ENCODE measurements at places on chromosomes 5 and 9.

DNA sequence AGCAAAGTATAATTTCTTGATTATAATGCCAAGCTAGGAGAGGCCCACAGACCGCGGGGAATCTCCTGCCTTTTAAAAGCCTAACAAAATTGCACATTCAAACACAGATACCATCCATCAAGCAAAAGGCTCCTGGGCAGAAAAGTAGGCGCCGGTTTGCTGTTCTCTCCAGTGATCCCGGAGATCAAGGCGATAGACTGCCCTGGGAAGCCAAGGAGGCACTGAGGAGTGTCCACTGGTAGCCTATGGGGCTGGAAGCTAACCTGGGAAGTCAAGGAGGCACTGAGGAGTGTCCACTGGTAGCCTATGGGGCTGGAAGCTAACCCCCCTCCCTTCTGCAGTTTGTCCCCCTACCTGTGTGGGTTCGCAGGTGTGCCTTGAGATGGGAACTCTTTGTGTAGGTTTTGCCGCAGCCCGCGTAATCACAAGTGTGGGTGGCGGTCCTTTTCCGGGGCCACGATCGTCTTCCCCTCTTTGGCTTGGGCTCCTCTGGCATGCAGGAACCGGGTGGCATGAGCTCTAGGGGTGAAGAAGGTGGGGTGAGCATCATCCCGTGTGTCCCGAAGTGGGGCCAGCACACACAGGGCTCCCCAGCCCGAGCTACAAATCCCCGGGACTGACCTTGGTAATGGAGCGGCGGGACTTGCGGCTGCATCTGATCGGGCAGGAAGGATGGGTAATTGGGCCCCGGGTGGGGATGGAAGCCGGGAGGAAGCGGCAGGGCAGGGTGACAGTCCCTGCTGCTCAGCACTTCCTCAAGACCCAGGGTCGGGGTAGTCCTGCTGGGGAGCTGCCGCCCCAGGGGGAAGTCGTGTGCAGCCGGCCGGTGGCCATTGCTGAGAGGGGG is 2.7 kb downstream of the KLF4 start:
- DNase-seq, result no peak

- no peak for DNase-seq
Measured at GRCh38 chr5:111641533-111642233, 115.3 kb downstream of the NREP start.

DNA sequence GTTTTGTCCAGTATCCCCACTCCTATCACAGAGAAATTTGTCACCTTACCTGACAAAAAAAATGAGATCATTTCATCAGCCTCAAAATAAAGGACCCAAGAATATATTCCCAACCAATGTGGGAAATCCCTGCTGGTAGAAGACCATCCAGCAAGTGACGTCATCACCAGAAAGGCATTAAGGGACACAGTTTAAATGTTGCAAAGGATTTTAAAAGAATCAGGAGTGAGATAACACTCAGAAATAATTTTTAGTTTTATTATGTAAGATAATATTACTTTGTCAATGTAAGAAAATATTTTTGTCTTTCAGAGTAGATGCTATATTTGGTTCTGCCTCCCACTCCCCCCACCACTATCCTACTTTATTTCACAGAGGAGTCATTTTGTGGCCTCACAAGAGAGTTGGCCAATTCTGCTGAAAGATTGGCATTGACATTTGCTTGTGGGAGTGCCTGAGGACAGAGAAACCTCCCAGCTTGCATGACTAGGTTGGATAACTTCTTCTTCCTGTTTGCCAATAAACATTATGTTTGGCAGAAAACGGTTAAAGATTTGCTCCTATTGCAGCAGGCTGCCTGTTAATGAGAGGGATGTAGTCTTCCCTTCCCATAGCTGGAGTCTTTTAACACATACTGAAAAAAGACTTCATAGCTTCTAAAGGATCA is 288.6 kb upstream of the DAB2 start:
- no peak for DNase-seq

DNA sequence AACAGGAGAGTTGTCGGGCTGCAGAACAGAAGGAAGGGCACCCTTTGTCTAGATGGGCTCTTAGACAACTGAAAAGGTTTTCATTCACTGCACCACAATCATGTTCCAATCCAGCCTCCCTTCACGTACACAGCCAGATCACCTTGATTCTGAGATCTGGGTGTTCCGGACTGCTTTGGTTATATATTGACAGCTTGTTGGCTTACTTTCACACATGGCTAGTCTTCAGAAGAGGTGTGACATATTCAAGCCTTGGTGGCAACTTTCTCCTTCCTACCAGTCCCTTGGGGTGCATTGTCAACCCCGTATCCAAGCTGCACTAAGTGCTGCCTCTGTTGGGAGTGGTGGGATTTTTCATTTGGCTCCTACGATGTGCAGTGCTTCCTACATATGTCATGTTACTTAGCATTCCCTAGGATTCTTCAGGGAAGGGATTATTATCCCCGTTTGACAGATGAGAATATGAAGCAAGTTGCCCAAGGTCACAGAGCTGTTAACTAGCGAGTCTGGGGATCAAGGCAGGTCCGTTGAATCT is 100.6 kb downstream of the LIFR start:
- DNase-seq, result no peak

- no peak for DNase-seq
Measured at GRCh38 chr5:119037496-119038215, 33.2 kb upstream of the DMXL1 start.

DNA sequence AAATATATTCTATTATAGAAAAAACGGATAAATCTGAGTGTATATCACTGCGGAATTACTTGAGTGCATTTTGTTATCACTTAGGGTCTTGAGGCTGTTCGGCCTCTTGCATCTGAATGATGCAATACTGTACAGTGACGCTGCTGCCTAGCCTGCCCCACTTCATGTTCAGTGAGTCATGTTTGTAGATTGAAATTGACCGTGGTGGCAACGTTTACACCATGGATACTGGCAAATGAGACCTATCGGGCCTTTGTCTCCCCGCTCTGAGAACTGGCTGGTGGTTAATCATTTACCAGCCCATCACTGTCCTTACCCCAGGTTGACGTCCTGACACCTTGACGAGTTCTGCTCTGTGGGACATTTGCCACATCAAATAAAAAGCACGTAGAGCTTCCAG is 510.1 kb upstream of the ADAMTS16 start:
- no peak for DNase-seq

DNA sequence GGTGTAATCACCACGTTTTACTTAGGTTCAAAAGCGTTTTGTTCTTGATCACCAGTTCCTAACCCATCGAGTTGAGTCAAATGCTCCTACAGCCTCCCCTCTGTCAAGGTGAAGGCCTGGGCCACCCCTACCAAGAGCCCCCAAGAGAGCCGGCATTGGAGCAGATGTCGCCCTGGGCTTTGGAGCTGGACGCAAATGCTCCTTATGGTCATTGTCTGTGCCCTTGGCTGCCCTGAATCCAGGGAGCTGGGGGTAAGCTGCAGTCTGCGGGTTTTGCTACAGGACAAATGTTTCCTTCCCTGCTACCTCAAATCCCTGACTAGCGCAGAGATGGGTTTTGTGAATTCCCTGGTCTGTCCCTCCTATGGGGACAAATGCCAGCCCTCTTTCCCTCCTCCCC is 4.9 kb downstream of the RNF183 start:
- DNase-seq, result no peak

DNA sequence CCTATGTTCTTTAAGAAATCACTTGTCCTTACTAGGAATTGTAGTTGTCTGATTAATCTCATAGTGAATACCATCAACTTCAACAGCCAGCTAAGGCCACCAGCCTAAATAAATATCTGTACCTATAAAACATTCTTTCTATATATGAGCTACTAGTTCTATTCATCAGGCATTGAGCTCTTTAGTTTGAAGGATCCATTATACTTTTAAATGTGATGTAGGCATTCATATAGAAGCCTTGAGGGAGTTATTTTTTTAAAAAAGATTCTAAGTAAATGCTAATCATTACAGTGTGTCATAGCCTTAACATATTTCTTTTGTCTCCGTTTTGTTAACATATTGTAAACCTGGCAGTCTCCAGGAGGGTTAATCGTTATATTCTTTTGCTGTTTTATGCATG is 838.3 kb downstream of the PTPRD start:
- no peak for DNase-seq

DNA sequence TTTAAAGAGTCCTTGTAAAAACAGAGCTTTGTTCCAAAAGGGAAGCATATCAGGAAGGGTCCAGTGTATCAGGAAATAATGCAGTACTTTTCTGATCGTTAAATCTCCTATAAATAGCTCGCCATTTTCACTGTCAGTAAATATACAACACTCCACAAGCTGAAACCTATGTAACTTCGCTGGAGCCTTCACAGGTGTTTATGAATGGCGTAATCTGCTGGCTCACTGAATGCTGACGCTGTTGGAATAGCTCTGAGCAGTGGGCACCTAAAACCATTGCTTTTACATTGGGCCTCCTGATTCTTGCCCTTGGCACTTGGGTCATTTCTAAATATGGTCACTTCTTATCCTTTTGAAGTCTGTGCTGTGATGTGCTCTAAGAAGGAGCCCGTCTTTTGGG is 4.3 kb downstream of the SHC3 start:
- DNase-seq, result no peak

GRCh38 chr5:148690945-148691344 is 36.6 kb upstream of the HTR4 start:
- no peak for DNase-seq

GRCh38 chr9:79768194-79768593 is 196.4 kb downstream of the TLE4 start:
- no peak for DNase-seq

GRCh38 chr5:157670662-157671591 is at the start of gene C5orf52:
C5orf52 (plus strand) TSS chr5:157671533; CDS start chr5:157671615, 82 bp downstream.
- DNase-seq, result no peak

DNA sequence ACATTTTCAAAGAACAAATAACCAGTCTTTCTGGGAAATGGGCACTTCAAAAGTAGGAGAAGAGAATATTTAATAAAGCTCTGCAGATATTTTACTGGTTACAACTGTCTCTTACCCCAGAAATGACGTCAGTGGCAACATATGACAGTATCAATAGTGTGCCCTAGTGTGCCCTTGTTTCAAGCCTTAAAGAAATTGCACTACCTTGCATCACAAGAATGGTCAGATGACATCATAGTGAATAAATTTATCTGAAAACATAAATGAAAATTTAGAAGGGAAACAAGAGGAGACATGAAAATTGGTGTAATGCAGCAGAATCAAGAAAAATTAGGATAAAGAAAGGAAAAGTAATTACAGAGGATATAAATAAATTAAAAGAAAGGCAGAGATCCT is 176.7 kb downstream of the GNAQ start:
- DNase-seq, result no peak

GRCh38 chr9:131622523-131622922 is 77.2 kb downstream of the PRRT1B start:
- no peak for DNase-seq

DNA sequence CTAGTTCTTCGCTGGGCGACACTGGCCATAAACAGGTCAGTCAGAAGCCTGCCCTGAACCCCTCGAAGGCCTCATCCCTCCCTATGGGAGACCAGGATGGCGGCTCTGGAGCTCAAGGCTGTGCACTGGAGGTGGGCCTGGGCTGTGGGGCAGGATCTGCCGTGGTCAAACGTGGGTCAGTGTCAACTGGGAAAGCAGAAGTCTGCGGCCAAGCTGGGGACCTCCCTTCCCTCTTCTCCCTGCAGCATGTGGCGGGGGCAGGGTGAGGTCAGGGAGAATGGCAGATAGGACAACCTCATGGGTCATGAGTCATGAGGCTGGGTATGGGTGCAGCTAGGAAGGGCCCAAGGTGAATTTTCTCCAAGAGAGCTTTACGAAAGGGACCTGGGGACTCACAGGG is 132.9 kb downstream of the RXRA start:
- DNase-seq, result no peak

DNA sequence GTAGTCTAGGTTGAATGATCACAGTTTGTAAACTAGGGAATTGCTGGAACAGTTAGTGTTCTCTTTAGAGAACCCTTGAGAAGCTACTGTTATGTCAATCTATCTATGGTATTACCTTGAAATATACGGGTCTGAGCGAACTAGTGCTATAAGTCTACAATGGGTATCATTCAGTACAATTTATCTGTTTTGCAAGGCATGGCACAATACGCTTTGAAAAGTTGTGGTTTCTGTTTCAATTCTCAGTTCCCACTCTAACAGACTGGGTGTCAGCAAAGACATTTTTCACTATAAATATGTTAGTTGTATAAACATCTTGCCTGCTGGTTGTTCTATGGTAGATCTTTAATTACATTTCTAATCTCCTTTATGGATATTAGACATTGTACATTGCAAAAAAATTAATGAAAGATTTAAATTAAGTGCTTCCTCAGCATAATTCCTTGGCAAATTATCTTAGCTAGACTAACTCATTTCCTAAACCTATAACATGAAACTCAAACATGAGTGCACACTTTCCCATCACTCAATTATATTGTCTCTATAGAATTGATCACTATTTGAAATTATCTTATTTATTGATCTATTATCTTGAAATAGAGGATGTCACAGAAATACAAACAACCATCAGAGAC is 24.9 kb upstream of the SLCO6A1 start:
- no peak for DNase-seq

- DNase-seq, result no peak
Measured at GRCh38 chr9:109072133-109072692, 47.5 kb downstream of the TMEM245 start.

- DNase-seq, result no peak
Measured at GRCh38 chr9:87498811-87499360, 1.2 kb downstream of the DAPK1 start.

DNA sequence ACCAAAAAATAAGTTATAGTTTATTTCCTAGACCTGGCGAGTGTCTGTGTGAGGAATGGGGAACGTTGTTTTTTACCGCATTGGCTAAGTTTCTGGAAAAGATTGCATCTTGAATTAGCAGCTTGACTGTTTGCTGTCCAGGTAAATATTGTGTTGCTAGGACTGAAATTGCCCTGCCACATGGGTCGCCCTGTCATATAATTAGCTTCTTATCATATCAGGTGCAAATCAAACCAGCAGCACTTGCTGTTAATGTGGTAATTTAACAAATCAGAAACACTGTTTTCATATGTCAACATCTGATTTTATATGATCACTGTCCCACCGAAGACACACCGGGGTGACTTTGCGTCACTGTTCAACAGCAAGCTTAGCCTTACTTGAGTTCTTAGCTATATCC is 63.7 kb upstream of the ZNF622 start:
- DNase-seq, result no peak

DNA sequence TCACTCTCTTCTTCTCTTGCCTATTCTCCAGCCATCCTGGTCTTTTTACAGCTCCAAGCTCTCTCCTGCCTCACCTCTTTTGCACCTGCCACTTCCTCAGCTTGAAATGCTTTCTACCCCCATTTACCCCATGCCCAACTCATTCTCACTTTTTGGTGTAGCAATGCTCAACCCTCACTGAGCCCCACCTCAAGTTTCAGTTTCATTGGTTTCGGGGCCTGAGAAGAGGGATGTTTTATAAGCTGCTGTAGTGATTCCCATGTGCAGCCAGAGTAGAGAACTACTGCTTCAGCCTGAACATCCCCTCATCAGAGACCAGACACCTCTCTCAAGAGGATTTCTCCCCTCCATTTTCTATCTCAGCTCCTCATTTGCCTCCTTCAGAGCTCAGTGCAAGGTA is 45.2 kb upstream of the FYB1 start:
- no peak for DNase-seq

- DNase-seq, result no peak
Measured at GRCh38 chr9:86549920-86550319, 195.7 kb upstream of the TUT7 start.

Data from NCI-H524 (cell line).